ENCODE measurements at places on chromosomes 3 and 15.

DNA sequence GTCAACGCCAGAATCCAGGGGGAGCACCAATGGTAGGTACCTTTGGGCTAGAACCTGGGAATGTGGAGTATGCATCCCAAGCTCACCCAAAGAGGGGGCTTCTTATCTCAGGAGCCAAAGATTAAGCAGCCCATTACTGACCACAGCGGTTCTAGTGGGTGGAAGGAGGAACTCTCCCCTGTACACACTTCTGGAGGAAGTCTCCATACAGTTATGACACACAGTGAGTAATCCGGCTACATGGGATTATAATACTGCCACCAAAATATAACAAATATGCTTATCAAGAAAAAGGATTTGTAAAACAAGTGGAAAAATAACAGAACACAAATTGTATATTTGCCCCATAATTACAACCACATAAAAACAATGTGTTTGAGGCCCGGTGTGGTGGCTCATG lies 8.4 kb downstream of the MYO1E start:
- DNase-seq = no peak

- DNase-seq = no peak
These were observed 63.5 kb downstream of the BFSP2 start for GRCh38 chr3:133463347-133463860.

- no peak for DNase-seq
These were observed 71.5 kb downstream of the PPM1L start for GRCh38 chr3:160827516-160827915.

DNA sequence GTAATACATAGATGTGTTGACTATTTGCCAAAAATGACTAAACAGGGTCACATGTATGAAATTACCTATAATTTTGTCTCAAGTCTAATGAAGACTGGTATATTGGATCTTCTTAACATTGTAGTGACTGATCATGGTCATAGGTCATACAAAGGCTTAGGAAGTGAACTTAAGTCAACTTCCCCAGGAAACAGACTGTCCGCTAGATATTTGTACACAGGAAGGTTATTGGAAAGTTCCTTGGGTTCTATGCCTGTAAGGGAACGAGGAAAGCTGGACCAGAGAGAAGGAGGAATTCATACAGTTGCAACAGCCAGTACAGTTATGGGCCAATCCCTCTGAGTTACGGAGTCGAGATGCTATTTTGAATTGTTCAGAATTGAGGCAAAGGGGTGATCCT lies 462.0 kb upstream of the THRB start:
- no peak for DNase-seq

GRCh38 chr3:120432150-120432860 lies 18.5 kb downstream of the FSTL1 start:
- no peak for DNase-seq

GRCh38 chr3:127284258-127284657 lies 3.6 kb downstream of the PRR20G start:
- DNase-seq = no peak

- no peak for DNase-seq
These were observed 31.9 kb downstream of the IFT57 start for GRCh38 chr3:108190346-108190745.

DNA sequence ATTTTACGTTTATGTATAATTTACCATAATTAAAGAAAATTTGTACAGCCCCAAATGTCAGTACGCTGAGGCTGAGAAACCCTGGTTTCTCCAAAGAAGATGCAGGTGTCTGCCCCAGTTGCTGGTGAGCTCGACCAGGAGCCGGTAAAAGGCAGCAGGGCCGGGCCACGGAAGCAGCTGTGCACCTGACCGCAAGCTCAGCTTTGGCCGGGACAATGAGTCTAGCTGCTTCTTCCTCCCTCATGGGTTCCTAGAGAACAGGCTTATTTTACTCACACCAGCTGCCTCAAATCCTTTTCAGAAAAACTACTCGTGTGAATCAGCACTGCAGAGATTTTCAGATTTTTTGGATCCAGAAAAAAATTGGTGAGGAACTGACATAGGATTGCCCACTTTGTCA lies 18.0 kb upstream of the ZXDC start:
- peak; percentile 46 for DNase-seq

DNA sequence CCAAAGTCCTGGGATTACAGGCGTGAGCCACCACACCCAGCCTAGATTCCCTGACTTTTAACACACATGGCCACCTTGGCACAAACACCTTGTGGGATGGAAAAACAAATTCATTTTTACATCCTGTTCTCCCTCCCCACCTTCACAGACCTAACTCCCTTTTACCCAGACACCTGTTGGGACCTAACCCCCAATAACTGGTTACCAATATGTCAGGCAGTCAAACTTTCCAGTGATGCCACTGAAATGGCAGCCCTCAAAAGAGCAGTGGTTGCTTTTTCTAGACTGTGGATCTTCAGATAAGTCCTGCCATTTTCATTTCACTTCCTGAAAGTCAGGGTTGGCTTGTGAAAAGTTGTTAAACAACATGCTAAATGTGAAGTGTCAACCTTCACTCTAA lies 34.9 kb downstream of the SIN3A start:
- no peak for DNase-seq

DNA sequence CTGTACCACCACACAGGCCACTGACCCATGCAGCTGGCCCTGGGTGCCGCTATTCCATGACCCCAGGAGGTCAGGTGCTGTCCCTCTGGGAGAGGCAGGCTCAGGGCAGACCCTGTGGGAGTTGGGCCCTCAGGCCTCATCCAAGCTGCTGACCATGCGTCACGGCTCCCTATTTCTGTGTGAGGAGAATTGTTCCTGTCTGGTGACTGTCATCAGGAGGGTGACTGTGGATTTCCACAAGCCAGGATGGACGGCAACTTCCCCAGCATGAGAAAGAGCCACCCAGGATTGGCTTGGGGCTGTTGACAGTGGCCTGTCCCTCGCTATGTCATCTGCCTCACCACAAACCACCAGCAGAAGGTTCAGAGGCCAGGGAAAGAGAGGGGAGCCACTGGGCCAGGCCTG lies 41.4 kb downstream of the ZDHHC19 start:
- no peak for DNase-seq

DNA sequence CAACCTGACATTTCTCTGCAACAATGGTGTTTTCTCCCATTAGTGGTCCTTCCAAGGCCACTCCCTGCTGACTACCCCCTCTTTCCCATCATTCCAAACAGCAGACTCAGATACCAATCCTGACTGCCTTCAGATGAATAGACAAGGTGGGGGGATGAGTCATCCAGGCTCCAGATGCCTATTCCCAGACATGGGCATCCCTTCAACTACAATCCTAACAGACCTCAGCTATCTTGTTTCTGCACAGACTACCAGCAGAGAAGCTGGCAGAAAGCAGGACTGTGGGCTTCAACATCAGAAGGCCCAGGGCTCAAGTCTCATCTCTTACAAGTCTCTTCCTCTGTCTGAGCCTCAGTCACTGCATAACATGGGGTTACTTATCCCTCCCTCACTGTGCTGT lies 2.2 kb downstream of the RBP1 start:
- DNase-seq = no peak

DNA sequence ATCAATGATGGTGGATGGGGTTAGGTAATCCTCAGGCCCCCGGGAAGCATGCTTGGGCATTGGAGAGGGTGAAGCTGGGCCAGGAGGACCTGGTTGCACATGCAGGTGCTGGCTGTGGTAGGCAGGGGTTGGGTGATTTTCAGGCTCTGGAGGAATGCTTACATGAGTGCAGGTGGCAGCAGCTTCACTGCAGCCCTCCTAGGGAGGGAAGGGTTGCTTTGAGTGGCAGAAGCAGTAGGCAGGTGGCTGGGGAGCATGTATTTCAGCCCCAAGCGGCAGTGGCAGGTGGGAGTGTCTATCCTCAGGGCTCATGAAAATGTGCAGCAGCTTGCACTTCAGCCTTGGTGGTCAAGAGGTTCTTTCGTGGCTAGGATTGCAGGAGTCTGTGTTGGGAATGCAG lies 230.0 kb upstream of the CTNNB1 start:
- DNase-seq = no peak

- no peak for DNase-seq
These were observed 318.0 kb upstream of the LMCD1 start for GRCh38 chr3:8183627-8184026.

- DNase-seq = no peak
These were observed 164.9 kb downstream of the NR2F2 start for GRCh38 chr15:96495386-96495785.

GRCh38 chr3:148962513-148962912 lies 28.8 kb upstream of the GYG1 start:
- DNase-seq = no peak

DNA sequence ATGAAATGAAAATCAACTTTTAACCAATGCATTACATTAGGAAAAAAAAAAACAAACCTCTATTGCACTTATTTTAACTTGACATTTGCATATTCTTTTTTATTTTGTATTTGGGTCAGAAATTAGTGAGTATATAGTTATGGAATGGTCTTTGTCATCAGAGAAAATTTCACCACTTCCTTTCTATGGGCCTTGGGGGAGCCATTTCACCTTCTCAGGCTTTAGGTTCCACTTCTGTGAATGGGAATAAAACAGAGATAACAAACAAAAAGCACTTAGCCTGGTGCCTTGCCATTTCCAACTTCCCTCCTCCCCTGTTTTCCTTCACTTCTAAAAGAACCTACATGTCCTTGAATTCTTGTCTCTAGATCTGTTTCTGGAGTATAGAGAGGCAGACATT lies 168.0 kb upstream of the STT3B start:
- DNase-seq = no peak
